Activated CD8-positive, alpha-beta memory T cell treated with anti-CD3 and anti-CD28 coated beads for 48 hours (primary cell): ENCODE measurements at places on chromosomes 1 and 21.

DNA sequence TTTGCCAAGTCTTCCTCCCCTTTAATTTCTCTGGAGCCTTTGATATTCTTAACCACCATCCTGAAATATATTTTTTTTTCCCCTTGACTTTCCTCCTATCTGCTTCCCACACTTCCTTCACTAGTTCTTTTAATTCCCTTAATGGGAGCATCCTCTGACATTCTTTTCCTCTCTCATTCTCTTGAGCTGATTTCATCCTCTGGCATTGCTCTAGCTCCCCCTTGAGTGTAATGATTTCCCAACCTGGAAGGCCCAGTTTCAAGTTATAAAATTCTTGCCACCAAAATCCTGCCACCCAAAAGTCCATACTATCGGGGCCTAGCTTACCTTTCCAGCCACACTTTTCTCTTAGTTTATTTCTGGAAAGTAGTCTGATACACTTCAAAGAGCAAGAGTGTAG is 39.5 kb upstream of the UBE2U start:
- DNase-seq, result no peak

GRCh38 chr1:60952612-60953111 is 129.7 kb upstream of the NFIA start:
- no peak for DNase-seq

DNA sequence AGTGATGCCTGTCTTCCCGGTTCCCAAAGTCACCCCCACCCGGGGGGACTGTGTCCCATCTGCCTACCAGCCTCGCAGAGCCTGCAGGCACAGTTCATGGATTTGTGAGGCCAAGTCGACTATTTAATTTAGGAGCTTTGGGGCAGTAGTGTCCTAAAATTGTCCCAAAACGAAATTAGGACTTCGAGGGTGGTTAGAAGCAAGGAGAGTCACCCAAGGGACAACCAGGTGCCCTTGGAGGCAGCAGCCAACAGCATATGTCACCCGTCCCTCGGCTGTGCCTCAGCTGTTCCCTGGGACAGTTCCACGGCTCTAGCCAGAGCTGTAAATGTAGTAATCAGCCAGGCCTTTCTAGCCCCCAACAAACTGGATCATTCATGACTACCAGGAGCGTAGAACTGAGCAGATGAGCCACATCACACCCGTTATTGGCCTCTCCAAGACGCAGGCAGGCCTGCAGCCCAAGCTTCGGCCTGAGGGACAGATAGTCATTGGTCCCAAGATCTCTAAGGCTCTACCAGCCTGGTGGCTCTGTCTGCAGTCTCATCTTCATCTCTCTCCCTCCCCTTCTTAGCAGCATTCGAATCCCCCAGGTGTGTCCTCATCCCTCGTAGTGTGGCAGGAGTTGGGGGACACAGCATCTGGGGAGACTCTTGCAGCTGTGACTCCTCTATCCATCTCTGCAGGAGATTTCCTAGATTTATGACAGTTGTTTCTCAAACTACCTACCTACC is 2.9 kb downstream of the PAX7 start:
- DNase-seq, result no peak

GRCh38 chr1:209435654-209436566 is 147.6 kb upstream of the CAMK1G start:
- DNase-seq, result peak; percentile 16

- no peak for DNase-seq
These were observed 20.8 kb downstream of the TSEN15 start for GRCh38 chr1:184072376-184072775.

- DNase-seq, result no peak
These were observed 5.5 kb upstream of the RGS21 start for GRCh38 chr1:192311281-192311680.

DNA sequence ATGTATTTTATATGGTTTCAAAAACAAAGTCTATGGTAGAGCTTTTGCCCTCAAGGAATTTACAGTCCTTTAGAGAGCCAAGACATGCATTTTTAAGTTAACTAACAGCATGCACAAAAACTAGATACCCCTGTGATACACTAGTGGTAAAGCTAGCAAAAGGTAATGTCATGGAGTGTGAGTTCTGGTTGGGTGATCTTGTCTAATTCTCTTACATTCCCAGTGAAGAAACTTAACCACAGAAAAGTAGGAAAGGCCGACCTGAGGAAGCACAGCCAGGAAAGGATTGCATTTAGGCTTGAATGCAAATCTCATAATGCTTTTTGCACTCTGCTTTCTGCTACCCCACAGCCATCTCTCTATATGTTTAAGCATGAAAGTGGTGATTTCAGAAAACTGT is 202.2 kb downstream of the ROR1 start:
- no peak for DNase-seq

GRCh38 chr1:60169206-60169605 is 95.6 kb upstream of the C1orf87 start:
- DNase-seq, result no peak

- no peak for DNase-seq
These were observed 23.4 kb downstream of the CSF1 start for GRCh38 chr1:109933856-109934711.

- no peak for DNase-seq
These were observed 861.1 kb upstream of the ADAMTS5 start for GRCh38 chr21:27827972-27828371.

- no peak for DNase-seq
These were observed 26.9 kb upstream of the KCNE2 start for GRCh38 chr21:34336756-34337391.

- no peak for DNase-seq
These were observed 100.2 kb downstream of the GREM2 start for GRCh38 chr1:240511789-240512188.

DNA sequence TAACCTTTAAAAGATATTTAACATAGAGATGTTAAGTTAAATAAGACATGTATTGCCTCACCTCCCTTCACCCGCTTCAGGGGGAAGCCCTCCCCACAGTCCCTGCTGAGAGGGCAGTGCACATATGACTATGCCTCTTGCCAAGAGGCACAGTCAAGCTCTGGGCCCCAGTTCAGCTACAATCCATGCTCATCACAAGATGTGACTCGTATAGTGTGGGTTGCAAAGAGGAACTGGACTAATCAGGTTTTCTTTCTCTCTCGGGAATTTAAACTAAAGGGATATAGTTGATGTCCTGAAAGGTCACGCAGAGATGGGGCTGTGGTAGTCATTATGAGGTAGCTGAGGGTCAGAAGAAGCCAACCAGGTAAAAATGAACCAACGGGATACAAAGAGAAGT is 35.6 kb downstream of the LYST start:
- no peak for DNase-seq

- DNase-seq, result no peak
These were observed 209.7 kb downstream of the PATJ start for GRCh38 chr1:61951731-61952580.

DNA sequence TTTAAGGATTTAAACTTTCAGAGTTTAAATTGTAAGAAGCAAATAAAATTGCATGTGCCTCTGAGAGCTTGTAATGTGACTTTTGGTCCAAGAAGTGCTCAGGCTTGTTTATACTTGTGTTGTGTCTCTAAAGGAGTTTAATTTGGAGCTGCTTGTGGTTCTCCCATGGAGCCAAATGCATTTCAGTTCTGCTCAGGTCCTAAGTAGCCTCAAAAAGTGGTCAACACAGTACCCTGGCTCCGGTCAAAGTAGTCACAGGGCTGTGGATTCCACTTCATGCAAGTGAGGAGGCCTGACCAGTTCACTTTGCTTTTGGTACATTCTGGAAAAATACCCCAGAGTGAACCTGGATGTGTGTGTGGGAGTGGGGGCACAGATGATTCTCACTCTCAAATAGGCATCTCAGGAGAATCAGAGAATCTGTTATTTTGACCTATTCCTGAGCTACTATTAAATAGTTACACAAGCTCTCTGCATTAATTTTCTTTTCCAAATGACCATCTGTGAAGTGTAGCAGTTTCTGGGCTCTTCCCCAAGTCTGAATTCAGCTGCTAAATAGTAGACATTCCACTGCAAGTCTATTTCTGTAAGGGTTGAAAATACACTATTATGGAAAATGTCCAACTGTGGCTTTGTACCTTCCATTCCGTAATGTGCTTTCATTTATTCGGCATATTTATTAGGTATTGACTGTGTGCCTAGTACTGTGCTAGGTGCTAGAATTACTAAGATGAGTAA is 31.7 kb upstream of the AGO1 start:
- no peak for DNase-seq

DNA sequence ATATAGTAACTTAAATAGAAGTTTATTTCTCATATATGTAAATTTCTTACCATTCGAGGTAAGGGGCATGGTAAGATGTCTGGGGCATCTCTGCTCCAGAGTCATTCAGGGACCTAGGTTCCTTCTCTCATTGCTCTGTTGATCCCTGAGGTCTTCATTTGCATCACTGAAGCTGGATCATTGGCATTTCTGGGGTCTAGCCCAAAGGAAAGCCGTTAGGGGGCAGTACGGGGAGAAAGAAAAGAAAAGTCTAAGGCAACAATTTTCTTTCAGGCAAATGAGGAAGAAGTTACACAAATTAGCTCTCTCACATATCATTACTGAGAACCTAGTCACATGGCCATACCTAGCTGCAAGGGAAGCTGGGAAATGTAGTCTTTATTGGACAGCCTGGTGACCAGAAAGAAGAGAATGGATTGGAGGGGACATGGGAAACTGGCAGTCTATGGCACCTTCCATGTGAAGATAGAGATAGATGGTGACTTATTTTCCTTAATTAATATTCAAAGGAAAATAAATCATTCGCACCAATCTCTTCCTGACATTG is 10.2 kb upstream of the SUSD4 start:
- no peak for DNase-seq

DNA sequence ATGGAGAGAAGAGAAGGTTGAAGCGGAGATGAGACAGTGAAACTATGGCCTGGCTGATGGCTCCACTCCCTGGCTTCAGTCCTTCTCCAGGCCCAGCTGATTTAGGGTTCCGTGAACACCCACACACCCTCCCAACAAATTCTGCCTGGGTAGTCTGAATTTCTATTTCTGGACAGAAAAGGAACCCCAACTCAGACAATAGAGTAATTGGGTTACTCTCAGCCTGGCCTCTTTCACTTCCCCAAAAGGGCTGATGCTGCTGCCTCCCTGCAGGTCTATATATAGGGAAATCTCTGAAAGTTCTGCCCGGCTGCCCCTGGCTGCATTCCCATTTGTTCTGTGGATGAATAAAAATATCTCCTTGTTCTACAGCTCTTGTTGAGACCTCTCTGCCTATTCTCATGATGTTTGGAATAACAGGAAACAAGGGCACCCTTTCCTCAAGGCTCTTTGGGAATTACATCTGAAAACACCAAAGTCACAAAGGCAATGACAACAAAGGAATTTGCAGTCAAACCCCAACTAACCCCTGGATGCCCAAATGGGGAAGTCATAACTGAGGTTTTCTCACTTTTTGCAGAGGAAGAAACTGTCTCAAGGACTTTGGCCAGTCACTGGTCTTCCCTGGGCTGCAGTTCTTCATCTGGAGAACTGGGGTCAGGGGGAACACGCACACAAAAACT is 11.4 kb upstream of the ZSCAN20 start:
- no peak for DNase-seq

- no peak for DNase-seq
These were observed 38.9 kb downstream of the YY1AP1 start for GRCh38 chr1:155649676-155650075.

DNA sequence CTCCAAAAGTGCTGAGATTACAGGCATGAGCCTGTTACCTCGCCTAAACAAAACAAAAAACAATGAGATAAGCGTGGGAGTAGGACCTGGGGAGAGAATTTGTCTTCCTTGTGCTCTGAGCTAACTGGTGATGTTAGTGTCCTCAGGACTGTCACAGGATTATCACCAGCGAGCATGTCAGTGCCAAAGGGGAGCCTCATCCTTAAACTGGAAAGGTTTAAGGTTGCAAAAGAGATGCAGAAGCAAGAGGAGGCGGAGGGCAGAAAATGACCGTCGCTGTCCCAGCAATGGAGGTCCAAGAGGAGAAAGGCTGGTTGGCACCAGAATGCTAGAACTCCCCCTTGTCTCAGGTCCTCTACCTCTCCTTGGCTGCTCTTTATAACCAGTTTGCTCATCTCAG is 3.9 kb downstream of the SYPL2 start:
- no peak for DNase-seq

DNA sequence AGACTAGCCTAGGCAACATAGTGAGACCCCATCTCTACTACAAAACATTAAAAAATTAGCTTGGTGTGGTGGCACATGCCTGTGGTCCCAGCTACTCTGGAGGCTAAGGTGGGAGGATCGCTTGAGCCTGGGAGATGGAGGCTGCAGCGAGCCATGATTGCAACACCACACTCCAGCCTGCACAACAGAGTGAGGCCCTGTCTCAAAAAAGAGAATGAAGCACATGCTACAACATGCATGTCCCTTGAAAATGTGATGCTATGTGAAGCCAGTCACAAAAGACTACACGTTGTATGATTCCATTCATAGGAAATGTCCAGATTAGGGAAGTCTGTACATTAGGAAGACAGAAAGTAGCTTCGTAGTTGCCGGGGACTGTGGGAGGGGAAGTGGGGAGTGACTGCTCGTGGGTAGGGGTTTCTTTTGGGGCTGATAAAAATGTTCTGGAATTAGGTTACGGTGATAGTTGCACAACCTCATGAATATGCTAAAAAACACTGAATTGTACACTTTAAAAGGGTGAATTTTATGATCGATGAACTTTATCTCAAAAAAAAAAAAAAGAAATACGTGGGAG is 202.1 kb downstream of the KAZN start:
- DNase-seq, result no peak

- DNase-seq, result no peak
These were observed 163.9 kb downstream of the ST6GALNAC5 start for GRCh38 chr1:77031106-77031662.

- no peak for DNase-seq
These were observed 27.1 kb upstream of the CD34 start for GRCh38 chr1:207938016-207938415.

DNA sequence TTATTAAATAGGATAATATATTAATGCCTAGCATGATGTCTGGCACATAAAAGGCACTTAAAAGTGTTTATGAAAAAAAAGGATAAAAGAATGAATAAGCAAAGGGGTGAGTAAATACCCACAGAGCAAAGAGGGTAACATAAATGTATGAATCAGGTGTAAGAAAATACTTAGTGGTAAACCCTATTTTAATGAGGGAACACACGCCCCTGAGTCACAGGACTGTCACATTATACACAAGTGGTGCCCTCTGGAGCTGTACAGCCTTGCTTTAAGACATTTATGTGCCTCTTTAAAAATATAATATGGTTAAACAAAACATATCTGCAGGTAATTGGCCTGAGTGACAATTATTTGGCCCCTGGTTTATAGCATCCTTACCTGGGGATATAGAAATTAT is 78.1 kb upstream of the PTBP2 start:
- DNase-seq, result no peak
